ENCODE measurements at places on chromosomes 6 and 20.

- no peak for DNase-seq
These were observed 41.2 kb upstream of the PDE10A start for GRCh38 chr6:165704045-165704748.

GRCh38 chr6:170243386-170243785 is 47.5 kb downstream of the DLL1 start:
- DNase-seq = no peak

DNA sequence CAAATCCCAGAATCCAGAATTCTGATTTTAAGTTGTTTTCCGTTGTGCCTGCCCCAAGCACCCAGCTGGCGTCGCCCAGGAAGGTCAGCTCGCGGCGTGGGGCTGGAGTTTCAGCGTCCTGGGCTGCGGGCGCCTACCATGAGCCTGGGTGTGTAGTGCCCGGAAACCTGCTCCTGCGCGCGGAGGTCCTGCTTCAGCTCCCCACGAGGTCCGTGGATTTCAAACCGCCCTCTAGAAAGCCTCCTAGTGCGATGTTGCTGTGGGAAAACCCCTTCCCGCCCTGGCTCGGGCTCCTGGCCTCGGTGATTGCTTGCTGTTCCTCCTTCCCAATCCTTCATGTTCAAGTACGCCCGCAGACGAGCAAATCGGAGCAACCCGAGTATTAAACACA is 51.3 kb upstream of the NRN1 start:
- DNase-seq = no peak

- no peak for DNase-seq
These were observed 82.4 kb upstream of the FAM184A start for GRCh38 chr6:119160911-119161310.

GRCh38 chr6:139030228-139030963 is 1.9 kb downstream of the ABRACL start:
- no peak for DNase-seq

- DNase-seq = no peak
These were observed 251.6 kb upstream of the TAB2 start for GRCh38 chr6:149065658-149066556.
